NCI-H2227 treated with DMSO at 0.1 percent for 48 hours (cell line): ENCODE measurements at places on chromosomes 1 and 21.
A peak's percentile ranks its signal among the peaks of the same experiment; 100 is the strongest.

- no peak for DNase-seq
Measured at GRCh38 chr1:14487671-14488070, 110.8 kb upstream of the KAZN start.

DNA sequence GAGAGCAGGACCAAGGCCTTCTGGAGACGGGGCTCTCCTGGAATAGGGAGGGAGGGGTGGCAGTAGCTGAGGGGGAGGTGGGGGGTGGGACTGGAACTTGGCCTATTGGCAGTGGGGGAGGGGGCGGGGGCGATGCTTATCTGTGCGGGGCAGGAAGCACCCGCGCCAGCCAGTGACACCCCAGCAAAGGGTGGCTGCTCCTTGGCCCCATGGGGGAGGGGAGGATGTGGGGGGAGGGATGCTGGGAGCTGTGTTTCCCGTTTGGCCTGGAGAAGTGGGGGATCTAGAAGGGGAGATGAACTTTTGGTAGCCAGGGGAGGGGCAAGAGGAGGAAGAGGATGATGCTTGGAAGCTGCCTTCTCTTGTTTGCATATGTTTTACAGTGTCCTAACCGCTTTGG is 11.0 kb downstream of the ZBTB7B start:
- DNase-seq: no peak

DNA sequence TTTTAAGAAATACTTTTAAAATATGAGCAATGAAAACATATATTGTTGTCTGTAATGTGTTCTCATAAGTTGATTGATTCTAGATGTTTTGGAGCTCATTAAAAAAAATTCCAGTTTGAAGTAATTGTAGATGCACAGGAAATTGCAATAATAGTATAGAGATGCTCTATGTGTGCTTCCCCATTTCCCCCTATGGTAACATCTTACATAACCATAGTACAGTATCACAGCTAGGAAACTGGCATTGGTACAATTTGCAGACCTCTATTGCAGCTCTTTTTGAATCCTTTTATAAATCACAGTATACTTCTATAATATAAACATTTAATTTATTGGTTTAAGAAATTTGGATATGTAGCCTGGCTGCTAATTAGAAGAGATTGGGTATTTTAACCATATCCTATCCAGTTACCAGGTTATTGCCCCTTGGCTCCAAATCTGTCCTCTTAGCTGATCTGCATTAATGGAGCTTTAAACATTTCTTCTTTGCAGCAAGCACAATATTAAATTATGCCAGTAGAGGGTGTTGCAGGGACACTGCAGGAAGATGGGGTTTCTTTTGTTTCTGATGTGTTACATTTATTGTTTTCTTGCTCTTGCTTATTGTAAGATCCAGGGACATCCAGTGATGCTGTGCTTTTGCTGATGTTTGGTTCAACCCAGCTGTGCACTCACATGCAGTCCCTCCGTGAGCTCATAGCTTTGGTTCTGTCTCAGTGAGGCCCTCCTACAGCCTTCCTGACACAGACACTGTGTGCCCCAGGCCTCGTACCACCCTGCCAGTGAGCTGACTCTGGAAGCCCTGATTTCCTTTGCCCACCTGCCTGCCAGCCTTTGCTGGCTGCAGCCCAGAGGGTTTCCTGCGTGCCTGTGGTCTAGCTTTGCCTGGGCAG is 103.3 kb downstream of the RABGAP1L start:
- DNase-seq: peak; percentile 74

DNA sequence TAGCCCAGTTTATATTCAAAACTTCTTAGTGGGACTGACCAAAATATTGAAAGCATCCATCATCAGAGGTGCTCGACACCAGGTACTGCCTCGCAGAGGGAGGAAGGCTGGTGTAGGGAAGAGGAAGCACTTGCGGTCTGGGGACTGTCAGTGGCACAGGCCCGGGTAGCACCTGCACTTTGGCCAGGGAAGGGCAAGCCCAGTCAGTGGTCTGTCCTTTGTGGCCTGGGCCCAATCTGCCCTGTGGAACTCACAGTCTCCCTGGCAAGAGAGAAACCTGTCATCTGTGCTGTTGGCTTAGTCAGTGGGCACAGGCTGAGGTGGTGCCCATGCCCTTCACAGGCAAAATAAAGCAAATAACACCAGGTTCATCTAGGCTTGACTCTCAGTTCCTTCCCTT is 77.4 kb downstream of the SYT6 start:
- no peak for DNase-seq
